Activated CD4-positive, alpha-beta T cell treated with anti-CD3 and anti-CD28 coated beads, Interleukin-2, amount 10 ng/mL, durations not matched to agents 24 days and 14 days (primary cell): ENCODE measurements at places on chromosomes 4 and X. TPM values are rescaled to one million over a fixed set of nuclear protein-coding genes. Genes with fewer than 3 reads are reported as not detected.

DNA sequence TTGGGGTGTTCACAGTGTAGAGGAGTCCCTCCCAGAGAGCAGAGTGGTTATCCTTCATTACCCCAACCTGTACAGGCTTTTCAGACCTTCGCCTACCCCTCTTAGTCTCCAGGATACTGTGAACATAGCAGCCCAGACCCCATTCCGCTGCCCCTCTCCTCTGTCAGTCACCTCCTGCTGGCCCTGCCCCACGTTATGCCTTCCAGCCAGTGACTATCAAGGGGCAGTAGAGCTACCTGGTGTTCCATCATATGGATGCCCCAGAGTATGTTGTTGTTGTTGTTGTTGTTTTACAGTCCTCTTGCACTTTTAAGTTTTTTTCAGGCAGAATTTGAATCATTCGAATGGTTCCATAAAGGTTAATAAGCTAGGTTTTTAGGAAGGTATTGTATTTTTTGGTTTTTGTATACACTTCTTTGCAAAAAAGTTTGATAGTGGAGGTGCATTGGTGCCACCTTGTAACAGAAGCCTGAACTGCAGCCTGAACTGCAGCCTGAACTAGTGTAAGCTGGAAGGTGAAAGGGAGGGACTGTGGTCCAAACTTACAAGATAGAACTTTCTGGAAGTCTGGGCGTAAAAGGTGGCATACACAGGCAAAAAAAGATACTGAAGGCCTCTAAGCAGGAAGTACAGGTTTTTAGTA is 101.4 kb upstream of the RAB40AL start:
- no peaks in the 10 kb centered on the region for H3K4me1 ChIP-seq
- peak; percentile 58 for DNase-seq
- H3K36me3 ChIP-seq = no peaks in the 10 kb centered on the region
- H3K4me3 ChIP-seq = no peak overlapping the region
- no peak overlapping the region for H3K27ac ChIP-seq

GRCh38 chr4:101284546-101284945 is 62.8 kb downstream of the PPP3CA start:
- DNase-seq = no peak
- no peaks in the 10 kb centered on the region for H3K27me3 ChIP-seq
- H3K36me3 ChIP-seq = no peaks in the 10 kb centered on the region
- H3K4me1 ChIP-seq = peaks cover 27% of the 10 kb centered on the region
- H3K27ac ChIP-seq = no peak overlapping the region
- no peak overlapping the region for H3K4me3 ChIP-seq

Gene USP26
- not detected in 2 replicates for total RNA-seq

GRCh38 chr4:1465173-1466033 is 59.2 kb upstream of the NKX1-1 start:
- H3K4me3 ChIP-seq = no peak overlapping the region
- H3K4me1 ChIP-seq = no peaks in the 10 kb centered on the region
- no peak overlapping the region for H3K27ac ChIP-seq
- no peaks in the 10 kb centered on the region for H3K36me3 ChIP-seq
- DNase-seq = no peak

DNA sequence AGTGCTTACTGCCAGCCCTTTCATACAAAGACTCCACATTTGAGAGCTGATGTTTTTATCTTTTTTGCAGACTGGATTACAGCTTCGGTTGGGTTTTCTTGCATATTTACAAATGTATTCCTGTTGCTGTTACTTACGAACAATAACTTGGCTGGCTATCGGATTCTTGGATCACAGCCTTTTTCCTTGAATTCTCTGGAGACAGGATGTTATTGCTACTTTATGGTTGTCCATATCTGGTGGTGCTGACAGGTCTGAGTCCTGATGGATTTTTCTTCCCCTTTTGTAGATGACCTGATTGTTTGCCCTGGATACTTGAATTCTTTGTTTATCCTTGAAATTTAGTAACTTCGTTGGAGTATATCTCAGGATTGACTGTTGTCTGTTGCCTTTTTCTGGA is 77.7 kb downstream of the PDK3 start:
- H3K4me3 ChIP-seq = no peak overlapping the region
- no peaks in the 10 kb centered on the region for H3K27me3 ChIP-seq
- peaks cover 22% of the 10 kb centered on the region for H3K36me3 ChIP-seq
- DNase-seq = no peak

DNA sequence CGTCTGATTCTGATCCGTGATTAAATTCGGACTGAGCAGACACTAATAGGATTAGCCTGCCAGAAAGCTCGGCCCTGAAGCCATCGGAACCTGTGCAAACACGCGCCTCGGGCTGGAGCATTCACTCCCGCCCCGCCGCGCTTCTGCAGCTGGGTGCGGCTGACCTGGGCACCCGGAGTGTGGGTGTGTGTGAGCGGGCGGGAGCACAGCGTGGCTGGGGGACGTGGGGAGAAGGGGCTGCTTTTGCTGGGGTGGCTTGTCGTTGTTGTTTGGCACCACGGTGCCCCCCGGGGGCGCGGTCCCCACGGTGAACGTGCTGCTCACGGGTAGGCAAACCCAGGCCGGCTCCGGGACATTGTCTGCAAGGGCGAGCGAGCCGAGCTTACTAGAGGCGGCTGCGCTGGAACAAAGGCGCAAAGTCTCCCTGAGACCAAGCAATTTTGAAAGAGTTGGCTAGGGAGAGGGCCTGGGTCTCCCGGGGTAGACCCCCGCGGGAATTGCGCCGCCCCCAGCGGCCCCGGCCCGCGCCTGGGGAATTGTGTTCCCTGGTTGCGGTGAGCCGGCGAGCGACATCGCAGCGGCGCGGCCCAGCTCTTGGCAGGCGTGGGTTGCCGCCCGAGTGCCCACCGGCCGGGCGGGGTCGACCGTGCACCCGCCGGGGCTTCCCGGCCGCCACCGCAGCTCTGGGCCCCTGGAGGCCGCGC is 1.4 kb downstream of the MAMLD1 start:
- peak overlapping the region; percentile 78 for H3K4me3 ChIP-seq
- H3K36me3 ChIP-seq = peaks cover 4% of the 10 kb centered on the region
- H3K4me1 ChIP-seq = peaks cover 27% of the 10 kb centered on the region
- peak overlapping the region; percentile 62 for H3K27ac ChIP-seq
- peak; percentile 76 for DNase-seq

DNA sequence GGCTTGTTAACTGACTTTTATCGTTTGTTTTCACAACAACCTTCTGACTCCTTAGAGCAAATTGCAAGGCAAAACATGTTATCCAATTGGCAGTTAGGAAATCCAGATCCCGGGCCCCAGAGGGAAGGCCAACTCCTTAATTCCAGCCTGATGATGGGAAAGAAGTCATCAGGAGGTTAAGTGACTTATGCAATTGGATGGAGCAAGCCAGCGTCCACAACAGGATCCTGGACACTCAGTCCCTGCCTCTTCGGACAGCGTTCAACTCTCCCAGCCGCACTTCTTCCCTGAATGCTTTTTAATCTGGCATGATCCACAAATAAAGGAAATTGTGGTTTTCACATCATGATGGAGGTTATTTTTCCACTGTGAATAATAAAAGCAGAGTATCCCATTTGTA is 310.1 kb downstream of the RAB28 start:
- H3K4me3 ChIP-seq = no peak overlapping the region
- no peaks in the 10 kb centered on the region for H3K27me3 ChIP-seq
- no peaks in the 10 kb centered on the region for H3K4me1 ChIP-seq
- no peak for DNase-seq

Gene TRMT10A
- 7.4 and 8.6 TPM in 2 replicates for total RNA-seq

- H3K4me1 ChIP-seq = no peaks in the 10 kb centered on the region
- no peak for DNase-seq
- no peaks in the 10 kb centered on the region for H3K27me3 ChIP-seq
- H3K36me3 ChIP-seq = no peaks in the 10 kb centered on the region
Measured at GRCh38 chr4:124433044-124433443, 279.5 kb downstream of the ANKRD50 start.

DNA sequence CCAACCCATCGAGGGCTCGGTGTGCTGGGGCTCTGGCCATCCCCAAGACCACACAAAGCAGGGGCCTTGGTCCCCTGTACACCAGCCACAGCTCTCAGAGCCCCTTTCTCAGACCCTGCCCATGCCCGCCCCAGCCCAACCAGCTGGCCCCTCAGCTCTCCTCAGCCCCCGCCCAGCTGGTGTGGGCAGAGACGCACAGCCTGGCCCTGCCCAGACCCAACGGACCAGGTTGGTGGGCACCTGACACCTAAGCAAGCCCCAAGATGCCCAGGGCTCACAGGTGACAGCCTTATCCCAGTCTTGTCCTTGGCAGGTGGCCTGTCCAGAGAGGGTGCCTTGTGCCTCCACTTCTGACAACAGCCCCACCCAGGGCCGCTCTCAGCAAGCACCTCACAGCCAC is 42.4 kb downstream of the FAM53A start:
- no peak overlapping the region for H3K27ac ChIP-seq
- no peak overlapping the region for H3K4me3 ChIP-seq
- DNase-seq = no peak
- no peaks in the 10 kb centered on the region for H3K27me3 ChIP-seq
- no peaks in the 10 kb centered on the region for H3K36me3 ChIP-seq

- no peaks in the 10 kb centered on the region for H3K27me3 ChIP-seq
- H3K36me3 ChIP-seq = no peaks in the 10 kb centered on the region
- H3K4me3 ChIP-seq = no peak overlapping the region
- no peaks in the 10 kb centered on the region for H3K4me1 ChIP-seq
Measured at GRCh38 chrX:34918856-34919255, 23.7 kb upstream of the FAM47B start.

DNA sequence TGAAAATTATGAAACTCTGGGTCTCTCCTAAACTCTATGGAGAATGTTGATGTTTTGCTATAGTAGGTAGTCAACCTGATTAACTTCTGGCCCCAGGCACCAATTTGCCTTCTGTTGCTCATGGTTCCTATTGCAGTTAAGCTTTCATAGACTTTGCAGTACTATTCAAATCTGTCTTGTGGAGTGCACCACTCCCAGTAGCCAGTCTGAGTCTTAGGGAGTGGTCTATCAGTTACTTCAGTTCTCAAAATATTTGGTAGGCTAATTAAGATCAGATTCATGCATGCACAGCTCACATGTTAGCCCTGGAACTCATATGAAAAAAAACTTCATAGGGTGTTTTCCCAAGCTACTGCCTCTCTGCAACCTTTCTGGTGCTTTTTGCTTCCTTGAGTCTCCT is 53.3 kb downstream of the BMP15 start:
- H3K36me3 ChIP-seq = no peaks in the 10 kb centered on the region
- no peaks in the 10 kb centered on the region for H3K4me1 ChIP-seq
- no peak overlapping the region for H3K4me3 ChIP-seq
- no peak for DNase-seq
- H3K27me3 ChIP-seq = no peaks in the 10 kb centered on the region

Gene LRAT
- total RNA-seq = not detected in 2 replicates

DNA sequence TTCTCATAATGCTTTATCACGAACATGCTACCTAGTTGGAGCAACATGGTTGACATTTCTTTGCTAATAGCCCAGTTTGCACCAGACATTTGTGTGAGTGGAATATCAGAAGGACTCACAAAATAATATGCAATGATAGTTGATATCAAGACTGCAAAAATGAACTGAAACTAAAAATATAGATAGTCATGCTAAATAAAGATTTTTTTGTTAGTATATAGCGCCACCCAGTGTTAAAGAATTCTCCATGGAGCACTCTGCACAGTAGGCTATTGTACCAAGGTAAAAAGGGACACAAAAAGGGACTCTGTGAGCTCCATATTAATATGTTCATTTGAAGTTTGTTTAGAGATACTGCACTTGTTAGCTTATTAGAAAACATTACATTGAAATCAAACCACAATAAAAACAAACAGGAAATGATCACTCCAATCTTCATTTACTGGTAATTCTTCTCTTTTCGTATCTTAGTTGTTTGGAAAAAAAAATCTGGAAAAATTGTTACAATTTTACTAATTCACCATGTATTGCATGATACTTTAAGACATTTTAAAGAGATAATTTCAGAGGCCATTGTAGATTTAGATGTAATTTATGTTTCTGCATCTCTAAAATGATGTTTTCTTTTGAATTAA is 1509.6 kb downstream of the ADGRL3 start:
- no peak overlapping the region for H3K4me3 ChIP-seq
- no peaks in the 10 kb centered on the region for H3K4me1 ChIP-seq
- no peak for DNase-seq
- H3K36me3 ChIP-seq = no peaks in the 10 kb centered on the region

Gene ENPEP
- 0.36 TPM in 1 of 2 replicates, not detected in the other for total RNA-seq

DNA sequence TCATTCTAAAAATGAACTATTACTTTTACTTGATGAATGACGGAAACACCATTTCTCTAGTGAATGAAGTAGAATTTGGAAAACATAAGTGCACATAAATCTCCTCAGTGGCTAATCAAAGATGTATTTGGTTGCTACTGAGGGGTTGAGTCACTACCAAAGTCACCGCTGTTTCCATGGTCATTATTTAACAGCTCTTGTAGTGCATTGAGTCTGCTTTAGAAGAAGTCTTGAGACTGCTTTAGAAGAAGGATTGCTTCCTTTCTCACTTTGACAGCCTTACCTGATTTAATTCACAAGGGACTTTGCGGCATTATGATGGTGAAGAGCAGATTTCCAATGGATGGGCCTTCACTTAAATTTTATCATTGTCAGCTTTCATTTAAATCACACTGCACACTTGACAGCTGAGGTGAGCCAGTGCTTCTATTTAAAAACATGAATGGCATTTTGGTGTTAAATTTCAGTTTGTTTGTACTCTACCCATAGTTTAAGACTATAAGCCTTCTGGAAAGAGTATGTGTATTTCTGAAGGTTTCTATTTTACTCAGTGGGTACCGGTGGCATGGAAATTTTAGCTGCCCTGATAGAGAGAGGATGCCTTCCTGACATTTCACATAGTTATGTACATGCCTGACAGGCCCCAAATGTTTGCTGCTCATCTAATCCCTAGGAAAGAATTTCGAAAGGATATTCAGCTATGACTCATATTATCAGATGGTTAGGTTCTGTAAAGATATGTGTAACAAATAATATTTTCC is 9.5 kb downstream of the ASB5 start:
- H3K27ac ChIP-seq = no peak overlapping the region
- no peak overlapping the region for H3K4me3 ChIP-seq
- H3K27me3 ChIP-seq = no peaks in the 10 kb centered on the region
- H3K36me3 ChIP-seq = no peaks in the 10 kb centered on the region

Gene RAB33A
- 20.6 and 21.0 TPM in 2 replicates for total RNA-seq

DNA sequence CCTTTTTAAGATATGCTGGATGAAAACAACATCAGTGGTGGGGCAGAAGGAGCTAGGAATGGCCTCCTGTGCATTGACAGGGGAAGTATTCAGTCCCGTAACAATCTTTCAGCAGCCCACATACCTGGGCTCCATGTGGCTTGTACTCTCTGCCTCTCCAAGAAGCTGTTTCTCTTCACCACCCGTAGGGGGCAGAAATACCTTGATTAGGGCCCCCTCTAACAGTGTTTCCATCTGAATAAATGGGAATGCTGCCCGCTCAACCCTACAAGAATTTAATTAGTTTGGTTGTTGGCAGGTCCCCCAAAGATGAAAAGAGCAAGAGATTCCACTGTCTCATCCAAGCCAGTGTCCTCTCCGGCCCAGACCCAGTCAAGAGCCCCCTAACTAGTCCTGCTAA is 155.2 kb downstream of the SMIM20 start:
- DNase-seq = no peak
- peaks cover 34% of the 10 kb centered on the region for H3K4me1 ChIP-seq
- H3K27me3 ChIP-seq = no peaks in the 10 kb centered on the region
- no peak overlapping the region for H3K4me3 ChIP-seq
- H3K36me3 ChIP-seq = peaks cover 11% of the 10 kb centered on the region

Gene FAM53A
- 3.5 and 4.0 TPM in 2 replicates for total RNA-seq
